ENCODE measurements at places on chromosomes 12 and 14.

GRCh38 chr12:104719700-104720338, 238.3 kb downstream of the SLC41A2 start:
- H3K27ac ChIP-seq: peak overlapping the region; percentile 98
- H3K4me1 ChIP-seq: peaks cover 22% of the 10 kb centered on the region
- peak overlapping the region; percentile 90 for H3K4me3 ChIP-seq

DNA sequence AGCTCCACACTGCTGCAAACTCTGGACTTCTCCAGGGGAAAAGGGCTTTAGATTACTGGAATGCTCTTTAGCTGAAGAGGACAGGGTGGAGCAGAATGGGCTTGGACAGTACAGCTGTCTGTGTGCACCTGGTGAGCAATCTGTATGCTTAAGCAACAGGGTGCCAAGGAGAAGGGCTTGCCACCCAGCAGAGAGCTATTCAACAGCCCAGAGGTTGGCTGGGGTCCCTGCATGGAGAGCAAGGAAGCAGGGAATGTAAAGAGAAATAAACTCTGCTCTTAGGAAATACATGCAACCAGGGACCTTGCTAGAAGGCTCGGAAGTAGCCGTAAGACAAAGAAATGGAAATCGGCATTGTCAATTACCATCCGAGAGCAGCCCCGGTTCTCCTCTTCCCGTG, 53.0 kb upstream of the CORO1C start:
- ATAC-seq: no peak
- H3K4me1 ChIP-seq: no peaks in the 10 kb centered on the region
- H3K27me3 ChIP-seq: no peaks in the 10 kb centered on the region
- peaks cover 53% of the 10 kb centered on the region for H3K36me3 ChIP-seq
- no peak overlapping the region for H3K27ac ChIP-seq

GRCh38 chr14:104557086-104557485, 22.5 kb upstream of the C14orf180 start:
- ATAC-seq: no peak
- H3K36me3 ChIP-seq: no peaks in the 10 kb centered on the region
- no peak overlapping the region for H3K27ac ChIP-seq

DNA sequence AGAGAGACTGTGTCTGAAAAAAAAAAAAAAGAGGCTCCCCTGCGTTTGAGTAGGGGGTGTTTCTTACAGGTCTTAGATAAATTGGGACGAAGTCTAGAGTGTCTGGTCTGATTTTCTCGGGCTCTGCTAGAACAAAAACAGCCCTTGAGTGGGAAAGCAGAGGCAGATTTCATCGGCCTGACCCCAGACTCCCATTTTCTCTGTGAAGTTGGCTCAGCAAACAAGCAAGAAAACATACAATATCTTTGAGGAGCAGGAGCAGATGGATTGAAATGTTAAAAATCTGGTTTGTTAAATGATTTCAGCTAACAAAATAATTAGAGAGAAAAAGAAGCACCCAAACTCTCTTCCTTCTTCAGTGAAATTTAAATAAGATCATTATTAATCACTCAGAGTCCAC, 44.1 kb downstream of the DERA start:
- no peaks in the 10 kb centered on the region for H3K4me1 ChIP-seq
- peaks cover 31% of the 10 kb centered on the region for H3K36me3 ChIP-seq
- no peak for ATAC-seq
- H3K27me3 ChIP-seq: no peaks in the 10 kb centered on the region

- H3K4me3 ChIP-seq: no peak overlapping the region
- no peak overlapping the region for H3K27ac ChIP-seq
- no peak for ATAC-seq
- peaks cover 8% of the 10 kb centered on the region for H3K4me1 ChIP-seq
- peaks cover 19% of the 10 kb centered on the region for H3K27me3 ChIP-seq
Observed at GRCh38 chr12:93165384-93165932, 212.3 kb upstream of the NUDT4 start.

DNA sequence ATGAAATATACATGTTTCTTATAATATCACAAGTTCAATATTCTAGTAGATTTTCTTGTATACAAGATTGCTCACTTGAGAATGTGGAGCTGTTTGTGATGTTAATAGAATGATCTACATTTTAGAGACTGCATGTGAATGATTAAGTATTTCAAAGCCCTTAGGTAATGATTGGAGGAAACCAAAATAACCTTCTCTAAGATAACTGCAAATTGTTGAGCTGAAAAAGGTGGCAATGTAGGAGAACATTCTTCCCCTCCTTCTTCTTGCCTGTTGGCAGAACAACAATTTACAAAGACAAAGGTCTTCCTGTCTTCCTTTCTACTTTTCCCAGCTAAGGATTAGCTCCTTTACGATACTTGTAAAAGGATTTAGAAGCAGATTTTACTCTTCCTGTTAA, 2.0 kb upstream of the CLEC6A start:
- H3K27ac ChIP-seq: no peak overlapping the region
- H3K36me3 ChIP-seq: no peaks in the 10 kb centered on the region
- ATAC-seq: no peak
- H3K27me3 ChIP-seq: peaks cover 22% of the 10 kb centered on the region

GRCh38 chr12:48489012-48489411, 6.7 kb downstream of the C12orf54 start:
- no peak overlapping the region for H3K27ac ChIP-seq
- H3K4me1 ChIP-seq: peaks cover 6% of the 10 kb centered on the region
- ATAC-seq: peak; percentile 98

DNA sequence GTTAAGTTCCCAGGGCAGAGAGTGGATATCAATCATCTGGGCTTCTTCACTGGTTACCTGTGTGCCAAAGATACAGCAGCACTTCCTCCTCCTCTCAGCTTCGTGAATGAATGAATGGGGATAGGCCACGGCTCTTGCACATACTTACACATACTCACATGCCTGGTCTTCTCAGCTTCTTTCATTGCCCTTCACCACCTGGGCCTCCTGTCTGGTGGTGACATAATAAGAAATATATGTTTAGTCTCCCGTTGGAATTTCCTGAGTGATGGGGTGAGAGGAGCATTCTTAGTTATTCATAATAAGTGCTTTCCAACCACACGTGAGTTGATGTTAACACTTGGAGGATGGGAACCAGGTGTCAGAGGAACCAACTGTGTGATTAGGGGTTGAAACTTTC, 268.1 kb upstream of the RMST start:
- no peaks in the 10 kb centered on the region for H3K4me1 ChIP-seq
- H3K4me3 ChIP-seq: no peak overlapping the region
- no peak for ATAC-seq
- no peaks in the 10 kb centered on the region for H3K36me3 ChIP-seq

GRCh38 chr14:74242780-74243042, 3.5 kb downstream of the VSX2 start:
- no peak overlapping the region for H3K27ac ChIP-seq
- H3K4me1 ChIP-seq: peaks cover 6% of the 10 kb centered on the region
- peaks cover 77% of the 10 kb centered on the region for H3K27me3 ChIP-seq
- no peak for ATAC-seq
- peak overlapping the region; percentile 48 for H3K4me3 ChIP-seq

DNA sequence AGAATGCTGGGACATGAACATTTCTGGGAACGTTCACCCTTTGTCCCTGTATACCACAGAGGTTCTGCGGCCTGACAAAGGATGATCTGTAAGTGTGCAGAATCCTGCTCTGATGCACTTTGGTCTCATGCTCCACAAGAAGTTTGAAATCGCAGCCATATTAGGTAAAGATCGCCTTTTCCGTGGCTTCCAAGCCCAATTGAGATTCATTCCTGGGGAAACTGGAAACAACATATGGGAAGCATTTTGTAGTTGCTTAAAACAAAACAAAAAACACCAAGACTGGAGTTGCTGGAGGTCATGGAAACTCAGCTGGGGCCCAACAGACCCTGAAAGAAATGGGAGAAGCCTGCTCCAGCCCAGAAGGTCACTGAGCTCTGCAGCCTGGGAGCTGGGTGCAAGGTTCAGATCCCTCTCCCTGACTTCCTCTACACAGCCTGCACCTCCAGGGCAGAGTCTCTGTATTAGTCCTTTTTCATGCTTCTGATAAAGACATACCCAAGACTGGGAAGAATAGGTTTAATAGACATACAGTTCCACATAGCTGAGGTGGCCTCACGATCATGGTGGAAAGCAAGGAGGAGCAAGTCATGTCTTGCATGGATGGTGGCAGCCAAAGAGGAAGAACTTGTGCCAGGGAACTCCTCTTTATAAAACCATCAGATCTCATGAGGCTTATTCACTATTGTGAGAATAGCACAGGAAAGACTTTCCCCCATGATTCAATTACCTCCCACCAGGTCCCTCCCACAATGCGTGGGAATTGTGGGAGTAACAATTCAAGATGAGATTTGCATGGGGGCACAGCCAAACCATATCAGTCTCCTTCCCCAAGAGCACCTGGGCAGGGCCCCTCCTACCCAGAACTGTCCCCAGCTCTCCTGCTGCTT, 60.8 kb upstream of the CHGA start:
- no peaks in the 10 kb centered on the region for H3K36me3 ChIP-seq
- H3K27me3 ChIP-seq: peaks cover 13% of the 10 kb centered on the region
- H3K4me1 ChIP-seq: no peaks in the 10 kb centered on the region
- ATAC-seq: peak; percentile 26
- H3K27ac ChIP-seq: no peak overlapping the region

GRCh38 chr14:93759719-93760307, 28.5 kb downstream of the PRIMA1 start:
- no peak overlapping the region for H3K27ac ChIP-seq
- ATAC-seq: no peak
- H3K27me3 ChIP-seq: peaks cover 34% of the 10 kb centered on the region
- no peaks in the 10 kb centered on the region for H3K4me1 ChIP-seq

- peak overlapping the region; percentile 89 for H3K27ac ChIP-seq
- peaks cover 11% of the 10 kb centered on the region for H3K4me1 ChIP-seq
- H3K4me3 ChIP-seq: peak overlapping the region; percentile 82
- peaks cover 32% of the 10 kb centered on the region for H3K36me3 ChIP-seq
- ATAC-seq: peak; percentile 20
- no peaks in the 10 kb centered on the region for H3K27me3 ChIP-seq
Observed at GRCh38 chr12:2891240-2892053, 756 bp downstream of the TULP3 start.

DNA sequence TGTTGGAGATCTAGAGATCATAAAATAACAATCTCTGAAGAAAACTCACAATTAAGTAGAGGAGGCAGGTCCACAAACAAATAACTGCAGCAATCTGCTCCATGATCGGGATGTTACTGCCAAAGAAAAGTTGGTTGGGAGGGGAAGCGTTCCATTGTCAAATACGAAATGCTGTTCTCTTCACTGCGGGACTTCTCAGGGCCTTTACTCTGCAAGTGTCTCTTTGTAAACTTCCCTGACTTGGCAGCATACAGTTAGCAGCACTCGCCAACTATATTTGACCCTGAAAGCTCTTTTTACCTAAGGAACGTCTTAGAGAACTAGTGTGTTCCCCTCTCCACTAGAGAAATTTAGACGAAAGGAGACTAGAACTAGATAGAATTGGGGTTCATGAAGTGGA, 780.7 kb upstream of the TBX3 start:
- ATAC-seq: no peak
- no peaks in the 10 kb centered on the region for H3K4me1 ChIP-seq
- no peaks in the 10 kb centered on the region for H3K36me3 ChIP-seq

DNA sequence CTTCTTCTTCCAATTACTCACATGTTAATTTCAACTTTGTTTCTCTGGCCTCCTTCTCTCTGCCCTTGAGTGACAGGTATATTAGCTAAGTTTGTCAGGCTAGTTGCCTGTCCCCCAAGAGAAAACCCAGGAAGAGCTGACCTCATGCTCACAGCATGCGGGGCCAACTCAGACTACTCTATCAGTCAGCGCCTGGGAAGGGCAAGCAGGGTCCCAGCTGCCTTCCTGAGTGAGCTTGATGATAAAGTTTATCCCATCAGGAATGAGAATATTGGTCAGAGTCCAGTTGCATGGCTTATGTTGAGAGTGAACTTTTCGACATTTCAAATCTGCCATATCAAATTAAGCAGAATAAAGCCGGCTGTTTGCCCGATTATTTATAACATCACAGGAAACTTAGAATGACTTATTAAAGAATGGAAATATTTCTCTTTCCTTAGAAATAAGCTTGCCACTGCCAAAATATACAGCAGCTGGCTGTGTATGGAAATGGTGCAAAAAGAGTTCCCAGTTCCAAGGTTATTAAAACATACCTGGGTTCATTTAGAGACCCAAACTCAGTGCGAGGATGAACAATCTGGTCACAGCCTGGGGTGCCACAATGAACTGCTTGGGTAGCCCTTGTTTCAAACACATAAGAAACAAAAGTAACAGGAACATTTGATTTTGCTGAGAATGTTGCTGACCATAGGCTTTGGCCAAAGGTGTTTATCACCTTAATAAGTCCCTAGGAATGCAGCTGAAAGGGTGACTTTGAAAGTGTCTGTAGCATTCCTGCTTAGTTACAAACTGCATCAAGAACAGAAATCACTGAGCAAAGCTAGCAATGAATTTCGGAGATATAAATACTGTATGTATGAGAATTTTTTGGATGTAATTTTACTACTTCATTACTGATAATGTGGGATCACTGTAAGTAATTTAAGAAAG, 1553.8 kb upstream of the FLRT2 start:
- no peak overlapping the region for H3K27ac ChIP-seq
- H3K27me3 ChIP-seq: no peaks in the 10 kb centered on the region
- no peak overlapping the region for H3K4me3 ChIP-seq
- H3K36me3 ChIP-seq: no peaks in the 10 kb centered on the region
- H3K4me1 ChIP-seq: no peaks in the 10 kb centered on the region

All from activated T-helper 17 cell treated with anti-CD3 and anti-CD28 coated beads, Interleukin-2, amount 50 U/mL, for 72 hours (primary cell).